Islet precursor cell (in vitro differentiated cells): ENCODE measurements at places on chromosomes 7 and 10.

DNA sequence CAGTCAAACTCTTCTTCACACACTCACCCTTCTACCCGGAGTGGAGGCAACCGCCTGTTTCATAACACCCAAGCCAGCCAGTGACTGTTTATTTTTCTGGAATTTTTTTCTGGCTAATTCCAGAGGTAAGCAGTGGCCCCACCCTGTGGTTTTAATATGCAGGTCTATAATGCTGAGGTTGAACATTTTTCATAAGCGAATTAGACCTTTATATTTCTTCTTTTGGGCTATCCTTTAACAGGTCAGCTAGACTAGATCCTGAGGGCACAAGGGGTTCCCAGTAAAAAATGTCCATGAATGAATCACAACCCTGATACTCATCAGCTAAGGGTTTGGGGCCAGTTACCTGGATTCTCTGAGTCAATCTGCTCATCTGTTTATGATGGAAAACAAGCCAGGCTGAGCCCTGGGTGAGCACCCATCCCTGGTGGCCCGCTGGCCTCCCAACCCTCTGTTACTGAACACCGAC, 76.2 kb downstream of the GRB10 start:
- DNase-seq: no peak

DNA sequence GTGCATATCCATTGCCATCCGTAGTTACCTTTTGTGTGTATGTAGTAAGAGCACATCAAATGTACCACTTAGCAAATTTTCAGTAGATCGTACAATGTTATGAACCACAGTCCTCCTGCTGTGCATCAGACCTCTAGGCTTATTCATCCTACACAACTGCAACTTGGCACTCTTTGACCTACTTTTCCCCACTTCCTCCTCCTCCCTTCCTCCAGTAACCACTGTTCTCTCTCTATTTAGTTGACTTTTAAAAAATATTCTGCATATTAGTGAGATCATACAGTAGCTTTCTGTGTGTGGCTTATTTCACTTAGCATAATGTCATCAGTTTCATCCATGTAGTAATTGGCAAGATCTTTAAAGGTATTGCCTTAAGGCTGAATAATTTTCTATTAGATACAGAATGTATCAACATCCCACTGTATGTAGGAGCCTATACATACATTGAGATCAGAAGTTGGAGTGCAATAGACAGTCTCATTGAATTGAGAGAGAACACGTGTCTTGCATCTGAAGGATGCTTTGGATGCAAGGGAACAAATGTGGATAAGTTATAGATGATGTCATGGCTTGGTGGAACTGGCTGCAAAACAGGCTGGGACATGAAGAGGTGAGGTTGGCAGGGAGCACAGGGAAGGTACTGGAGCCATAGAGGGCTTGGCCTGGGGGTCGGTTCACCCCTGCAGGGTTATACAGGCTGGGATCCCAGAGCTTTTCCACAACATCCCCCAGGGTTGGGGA, 83.0 kb upstream of the FAM180A start:
- no peak for DNase-seq

DNA sequence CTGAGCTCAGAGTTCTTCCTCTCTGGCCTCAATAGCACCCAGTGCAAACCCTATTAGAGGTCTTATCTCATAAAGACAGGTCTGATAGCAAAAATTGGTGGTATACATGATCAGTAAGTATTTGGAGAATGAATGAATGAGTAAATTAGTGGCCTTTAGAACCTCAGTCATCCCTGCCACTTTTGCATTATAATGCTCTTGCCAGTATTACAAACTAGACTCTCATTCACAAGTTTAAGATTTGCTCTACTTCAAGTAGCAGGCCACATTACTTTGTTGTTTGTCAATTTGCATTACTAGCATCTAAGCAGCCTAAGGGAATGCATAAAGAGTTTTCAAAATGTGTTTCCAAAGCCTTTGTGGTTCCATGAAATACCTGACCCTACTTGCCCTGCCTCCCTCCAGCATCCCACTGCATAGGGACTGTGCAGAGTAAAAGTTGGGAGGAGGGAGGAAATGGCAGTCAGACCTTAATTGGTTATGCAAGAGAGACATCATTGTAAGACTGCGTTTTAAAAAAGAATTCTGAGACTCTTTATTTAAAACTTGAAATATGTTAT, 21.3 kb downstream of the TSPAN12 start:
- DNase-seq: no peak

- DNase-seq: no peak
These were observed 64.2 kb downstream of the PHYHIPL start for GRCh38 chr10:59240582-59241183.

- DNase-seq: no peak
These were observed 10.7 kb downstream of the EMX2 start for GRCh38 chr10:117553142-117553814.

GRCh38 chr7:84193747-84194146, 842 bp downstream of the SEMA3A start:
- no peak for DNase-seq

GRCh38 chr7:157405501-157405900, 68.7 kb downstream of the DNAJB6 start:
- DNase-seq: no peak

DNA sequence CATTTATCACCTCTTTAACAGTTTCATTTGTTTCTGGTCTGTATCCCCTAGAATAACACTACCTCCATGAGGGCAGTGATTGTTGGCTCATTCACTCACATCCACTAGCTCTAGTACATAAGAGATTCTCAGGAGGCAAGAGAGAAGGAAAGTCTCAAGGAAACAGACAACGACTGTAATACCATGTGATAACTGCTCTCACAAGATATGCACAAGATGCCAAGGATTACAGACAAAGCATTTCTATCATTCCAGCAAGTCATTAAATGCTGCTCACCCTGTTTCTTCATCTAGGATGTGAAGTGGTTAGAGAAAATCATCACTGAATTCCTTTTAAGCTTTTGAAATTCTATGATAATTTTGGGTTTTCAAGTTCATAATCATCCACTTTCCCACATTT, 115.3 kb downstream of the HIBADH start:
- DNase-seq: no peak

GRCh38 chr7:16071246-16071857, 350.0 kb downstream of the CRPPA start:
- peak; percentile 51 for DNase-seq

DNA sequence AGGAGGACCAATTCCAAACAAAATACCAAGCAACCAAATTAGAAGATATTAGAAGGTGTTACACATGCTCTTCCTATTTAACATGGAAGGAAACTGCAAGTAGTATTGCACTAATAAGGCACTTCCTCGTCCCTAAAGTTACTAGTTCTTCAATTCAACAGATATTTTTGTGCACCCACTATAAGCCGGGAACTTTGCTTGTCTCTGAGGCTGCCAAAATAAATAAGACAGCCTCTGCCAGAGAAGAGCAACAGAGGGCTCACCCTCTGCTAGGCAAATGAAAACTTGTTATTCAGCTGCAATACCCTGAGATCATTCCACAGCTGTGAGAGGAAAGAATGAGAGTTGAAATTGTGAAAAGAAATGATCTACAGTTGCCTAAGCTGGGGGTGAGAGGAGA, 37.4 kb upstream of the GSAP start:
- DNase-seq: no peak
